ENCODE measurements at places on chromosomes 5 and 9. TPM values are rescaled to one million over a fixed set of nuclear protein-coding genes. Genes with fewer than 3 reads are reported as not detected.

CARTPT gene
- not detected for total RNA-seq

PCDHAC2 gene
- 3.4 TPM for total RNA-seq

PCDH12 gene
- not detected for total RNA-seq

FAM81B gene
- total RNA-seq: 5.0 TPM

EDIL3 gene
- total RNA-seq: 7.2 TPM

PPIC gene
- total RNA-seq: 22.3 TPM

ZNF366 gene
- not detected for total RNA-seq

BARX1 gene
- total RNA-seq: not detected

GRCh38 chr9:87667164-87667738 is 58.7 kb upstream of the CTSL start:
- DNase-seq: no peak

DNA sequence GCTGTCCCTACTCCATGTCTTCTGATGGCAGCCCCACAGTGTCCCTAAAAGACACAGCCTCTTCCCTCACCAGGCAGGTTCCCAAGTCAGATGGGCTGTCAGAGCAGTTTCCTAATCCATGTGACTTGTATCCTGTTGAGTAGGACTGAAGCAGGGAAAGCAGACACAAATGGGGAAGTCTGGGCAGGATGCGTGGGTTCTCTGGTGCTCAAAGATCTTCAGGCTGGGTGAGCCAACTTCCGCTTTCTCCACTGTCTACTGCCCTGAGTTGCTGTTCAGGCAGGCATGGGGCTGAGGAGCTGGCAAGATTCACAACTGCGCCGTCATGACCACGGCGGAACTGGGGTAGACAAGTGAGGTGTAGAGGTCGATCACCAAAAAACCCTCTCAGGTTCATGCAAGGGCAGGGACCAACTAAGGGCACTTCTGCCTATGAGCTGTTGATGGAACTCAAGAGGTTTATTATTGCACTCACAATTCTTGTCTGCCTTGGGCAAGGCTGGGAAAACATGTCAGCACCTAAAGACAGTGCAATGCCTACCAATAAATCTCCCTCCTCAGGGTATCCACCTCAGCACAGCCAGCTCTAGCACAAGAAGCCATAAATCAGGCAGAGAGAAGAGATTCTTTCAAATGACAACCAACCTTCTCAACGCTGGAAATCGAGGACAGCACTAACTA is 83.4 kb downstream of the RAPGEF1 start:
- no peak for DNase-seq

DNA sequence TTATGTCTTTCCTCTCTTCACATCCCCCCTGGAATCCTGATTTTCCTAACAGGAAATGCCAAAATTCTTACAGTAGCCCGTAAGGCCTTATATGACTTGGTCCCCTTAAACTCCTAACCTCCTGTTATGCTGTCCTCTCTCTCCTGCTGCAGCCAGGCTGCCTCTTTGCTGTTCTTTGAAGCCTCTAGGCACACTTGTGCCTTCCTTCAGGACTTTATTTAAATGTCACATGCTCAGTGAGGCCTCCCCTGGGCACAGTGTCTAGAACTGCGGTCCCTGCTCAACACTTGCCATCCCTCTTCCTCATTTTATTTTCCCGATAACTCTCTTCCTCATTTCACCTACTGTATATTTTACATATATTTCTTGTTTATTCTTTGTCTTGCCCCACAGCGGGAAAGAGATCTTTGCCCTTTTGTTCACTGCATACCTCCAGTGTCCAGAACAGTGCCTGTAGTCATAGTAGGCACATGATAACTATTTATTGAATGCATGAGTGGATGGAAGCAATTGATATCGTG is 5.5 kb upstream of the SHB start:
- no peak for DNase-seq

GRCh38 chr5:100904259-100904861 is 1.3 kb upstream of the ST8SIA4 start:
- no peak for DNase-seq

- DNase-seq: no peak
Observed at GRCh38 chr5:156444753-156445291, 117.9 kb downstream of the SGCD start.

- no peak for DNase-seq
Observed at GRCh38 chr5:10434392-10434791, 7.3 kb upstream of the ROPN1L start.

- no peak for DNase-seq
Observed at GRCh38 chr5:35856765-35857351, at the start of gene IL7R. IL7R (plus strand) TSS chr5:35856891; CDS start chr5:35856978, 87 bp downstream.

DNA sequence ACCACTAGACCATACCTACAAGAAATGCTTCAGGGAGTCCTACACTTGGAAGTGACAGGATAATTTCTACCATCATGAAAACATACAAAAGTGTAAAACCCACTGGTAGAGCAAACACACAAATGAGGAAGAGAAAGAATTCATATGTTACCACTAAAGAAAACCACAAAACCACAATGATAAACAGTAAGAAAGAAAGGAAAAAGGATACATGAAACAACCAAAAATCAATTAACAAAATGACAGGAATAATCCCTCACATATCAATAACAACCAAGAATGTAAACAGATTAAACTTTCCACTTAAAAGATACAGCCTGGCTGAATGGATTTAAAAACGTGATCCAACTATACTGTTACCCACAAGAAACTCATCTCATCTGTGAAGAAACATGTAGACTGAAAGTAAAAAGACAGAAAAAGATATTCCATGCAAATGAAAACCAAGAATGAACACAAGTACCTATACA is 83.4 kb downstream of the LPAR1 start:
- no peak for DNase-seq

DNA sequence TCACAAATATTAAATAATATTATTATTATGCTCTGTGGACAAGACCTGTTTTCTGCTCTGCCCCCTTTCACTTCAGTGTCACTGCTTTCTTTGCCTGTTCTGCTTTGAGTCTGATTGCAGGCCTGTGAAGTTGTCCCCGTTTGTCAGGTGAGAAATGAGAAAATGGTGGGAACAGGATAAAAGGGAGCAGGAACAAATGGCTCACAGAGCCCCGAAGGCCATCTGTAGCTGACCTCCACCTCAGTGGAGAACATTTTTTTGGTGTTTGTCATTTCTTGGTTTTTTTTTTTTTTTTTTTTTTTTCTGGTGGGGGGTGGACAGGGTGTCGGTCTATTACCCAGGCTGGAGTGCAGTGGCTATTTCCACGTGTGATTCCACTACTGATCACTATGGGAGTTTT is 13.2 kb upstream of the S100Z start:
- DNase-seq: peak; percentile 70

DNA sequence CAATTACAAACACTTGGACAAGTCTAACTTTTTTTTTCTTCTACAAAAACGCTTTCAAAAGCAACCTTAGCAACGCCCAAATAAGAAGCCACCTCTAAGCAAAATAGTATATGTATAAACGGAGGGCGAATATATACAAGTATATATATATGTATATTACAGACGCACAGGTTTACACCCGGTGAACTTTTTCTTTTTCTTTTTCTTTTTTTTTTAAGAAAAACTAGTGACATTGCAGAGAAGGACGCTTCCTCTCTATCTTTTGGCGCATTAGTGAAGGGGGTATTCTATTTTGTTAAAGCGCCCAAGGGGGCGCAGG is 200 bp downstream of the NPR3 start:
- no peak for DNase-seq

- DNase-seq: peak; percentile 66
Observed at GRCh38 chr9:2229109-2229721, 214.1 kb downstream of the SMARCA2 start.

GRCh38 chr9:121654499-121655140 is 3.2 kb downstream of the DAB2IP start:
- DNase-seq: no peak

- DNase-seq: no peak
Observed at GRCh38 chr9:99192786-99193465, 28.8 kb downstream of the ALG2 start.

DNA sequence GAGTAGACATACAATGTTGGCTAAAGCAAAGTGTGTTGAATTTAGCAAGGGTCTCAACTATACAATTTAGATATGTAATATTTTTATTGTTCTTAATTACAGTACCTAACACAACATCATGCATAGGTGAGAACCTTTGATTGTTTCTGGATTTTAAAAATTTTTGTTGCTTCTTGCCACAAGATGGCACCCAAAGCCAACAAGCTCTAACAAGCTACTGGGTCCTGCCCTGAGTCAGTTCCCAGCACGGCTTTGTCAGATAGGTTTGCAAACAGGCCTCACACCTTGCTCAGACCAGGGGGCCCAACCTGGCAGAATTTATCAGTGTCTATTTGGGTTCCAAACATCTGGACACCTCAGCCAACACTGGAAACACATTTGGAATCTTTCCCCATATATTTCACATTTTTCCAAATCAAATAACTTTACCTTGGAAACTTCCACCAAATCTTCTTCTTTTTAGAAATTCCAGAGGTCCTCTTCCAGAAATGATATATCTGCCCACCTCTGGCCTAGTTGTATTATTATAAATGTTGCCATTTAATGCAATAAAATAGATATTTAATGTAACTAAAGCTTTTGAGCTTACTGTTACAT is 49.5 kb upstream of the EGFLAM start:
- peak; percentile 34 for DNase-seq

GRCh38 chr5:107913494-107913893 is 242.8 kb upstream of the EFNA5 start:
- DNase-seq: no peak

- no peak for DNase-seq
Observed at GRCh38 chr5:65801352-65801783, 79.4 kb downstream of the NLN start.

GRCh38 chr9:127847178-127847510 is 7.3 kb downstream of the ENG start:
- no peak for DNase-seq

DNA sequence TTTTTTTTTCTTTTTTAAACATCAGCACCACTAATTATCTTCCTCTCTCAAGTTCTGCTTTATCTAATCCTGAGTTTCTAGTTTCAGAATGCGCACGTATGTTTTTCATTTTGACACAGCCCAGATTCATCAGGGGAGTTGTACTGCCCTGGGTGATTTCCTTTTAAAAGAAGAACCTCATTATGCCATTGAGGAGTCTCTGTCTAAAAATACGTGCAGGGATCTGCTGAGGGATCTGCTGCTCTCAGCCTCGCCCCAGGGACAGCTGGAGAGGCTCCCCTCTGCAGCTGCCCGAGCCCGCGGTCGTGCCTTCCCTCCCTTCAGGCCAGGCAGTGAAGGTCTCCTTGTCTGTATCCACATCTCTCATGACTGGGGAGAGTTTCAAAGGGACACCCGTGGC is 273.1 kb downstream of the ARHGEF28 start:
- no peak for DNase-seq

DNA sequence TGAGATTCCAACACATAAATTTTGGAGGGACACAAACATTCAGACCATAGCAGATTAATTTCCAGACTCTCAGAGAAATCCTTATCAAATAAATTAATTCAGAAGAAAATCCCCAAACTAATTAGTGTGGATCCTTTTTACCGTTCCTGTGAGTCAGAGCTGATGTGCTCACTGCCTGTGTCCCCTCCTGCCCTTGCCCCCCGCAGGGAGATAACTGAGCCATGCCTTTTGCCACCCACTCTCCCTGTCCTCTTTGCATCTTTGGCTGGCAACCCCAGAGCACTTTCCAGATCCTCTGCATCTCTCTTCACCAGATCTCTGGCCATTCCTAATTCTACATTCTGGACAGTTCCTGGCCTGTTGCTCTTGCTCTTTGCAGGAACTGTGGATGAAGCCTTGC is 135.4 kb upstream of the MAP1B start:
- DNase-seq: no peak

DNA sequence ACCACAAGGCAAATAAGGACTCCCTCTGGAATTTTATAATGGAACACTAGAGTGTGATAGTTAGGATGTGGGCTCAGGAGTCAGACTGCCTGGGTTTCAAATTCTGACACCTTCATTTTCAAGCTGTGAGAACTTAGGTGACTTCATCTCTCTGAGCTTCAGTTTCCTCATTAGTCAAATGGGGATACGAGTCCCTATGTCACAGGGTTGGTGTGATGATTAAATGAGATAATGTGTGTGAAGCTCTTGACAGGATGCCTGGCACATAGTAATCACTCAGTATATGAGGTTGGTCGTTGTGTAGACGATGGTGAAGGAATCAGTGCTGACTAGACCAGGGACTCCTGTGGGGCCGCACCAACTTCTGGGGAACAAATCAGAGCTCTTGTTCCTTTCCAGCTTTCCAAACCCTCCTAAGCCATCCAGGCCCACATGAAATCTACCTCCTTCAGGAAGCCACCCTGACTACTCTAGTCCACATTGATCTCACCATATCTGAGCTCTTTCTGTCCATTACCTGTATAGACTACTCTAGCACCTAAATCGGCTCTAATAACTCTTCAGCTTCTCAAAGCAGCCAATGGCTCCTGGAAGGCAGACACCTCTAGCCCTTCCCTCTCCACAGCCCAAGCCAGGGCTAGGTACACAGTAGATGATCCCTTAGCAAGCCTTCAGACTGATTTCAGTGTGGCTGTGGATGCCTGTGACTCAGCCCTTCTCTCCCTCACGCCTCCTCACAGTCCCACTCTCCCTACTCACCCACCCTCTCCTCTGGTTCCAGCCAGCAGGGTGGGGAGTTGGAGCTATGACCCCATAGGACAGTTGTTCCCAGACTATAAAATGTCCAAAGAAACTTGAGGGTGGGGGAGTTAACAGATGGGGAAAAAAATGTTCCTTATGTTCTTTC is 2.5 kb upstream of the TCF7 start:
- no peak for DNase-seq

Measured in PC-9 (cell line).